ENCODE measurements at places on chromosomes 12 and 14.
A peak's percentile ranks its signal among the peaks of the same experiment; 100 is the strongest.

DNA sequence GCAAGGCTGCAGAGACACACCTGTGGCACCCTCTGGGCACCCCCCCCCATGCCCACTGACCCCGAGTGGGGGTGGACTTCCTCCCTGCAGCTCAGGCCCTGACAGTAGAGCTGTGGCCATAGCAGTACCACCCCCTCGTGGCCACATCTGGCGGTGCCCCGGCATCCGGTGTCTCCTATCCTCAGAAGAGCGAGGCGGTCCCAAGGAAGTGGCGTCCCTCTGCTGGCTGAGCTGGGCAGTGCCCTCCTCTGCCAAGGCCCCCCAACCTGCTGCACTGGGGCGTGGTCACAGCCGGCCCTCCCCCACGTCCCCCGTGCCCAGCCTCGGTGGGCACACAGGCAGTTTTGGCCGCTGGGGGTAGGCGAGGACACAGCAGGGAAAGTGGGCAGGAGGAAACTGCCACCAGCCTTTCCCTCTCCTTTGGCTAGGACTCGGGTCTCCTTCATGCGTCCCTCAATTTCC lies 6.0 kb upstream of the SLC6A12 start:
- peak; percentile 22 for DNase-seq

DNA sequence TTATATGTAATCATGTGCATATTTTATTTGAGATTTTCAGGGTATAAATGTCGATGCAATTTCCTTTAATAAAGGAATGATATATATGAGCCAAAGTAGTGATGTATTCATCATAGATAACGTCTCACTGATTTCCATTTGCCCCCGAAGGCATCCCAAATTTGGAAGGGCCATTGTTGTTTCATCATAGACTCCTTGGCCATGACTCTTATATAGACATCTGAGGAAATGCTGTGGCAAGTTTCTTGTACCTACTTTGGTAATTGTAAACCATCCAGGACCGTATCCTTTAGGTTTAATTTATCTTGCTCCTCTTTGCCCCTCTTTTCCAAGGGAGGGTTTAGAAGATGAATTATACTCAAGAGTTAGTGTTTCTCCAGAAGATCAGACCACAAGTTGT lies 84.7 kb downstream of the SAMD4A start:
- no peak for DNase-seq

DNA sequence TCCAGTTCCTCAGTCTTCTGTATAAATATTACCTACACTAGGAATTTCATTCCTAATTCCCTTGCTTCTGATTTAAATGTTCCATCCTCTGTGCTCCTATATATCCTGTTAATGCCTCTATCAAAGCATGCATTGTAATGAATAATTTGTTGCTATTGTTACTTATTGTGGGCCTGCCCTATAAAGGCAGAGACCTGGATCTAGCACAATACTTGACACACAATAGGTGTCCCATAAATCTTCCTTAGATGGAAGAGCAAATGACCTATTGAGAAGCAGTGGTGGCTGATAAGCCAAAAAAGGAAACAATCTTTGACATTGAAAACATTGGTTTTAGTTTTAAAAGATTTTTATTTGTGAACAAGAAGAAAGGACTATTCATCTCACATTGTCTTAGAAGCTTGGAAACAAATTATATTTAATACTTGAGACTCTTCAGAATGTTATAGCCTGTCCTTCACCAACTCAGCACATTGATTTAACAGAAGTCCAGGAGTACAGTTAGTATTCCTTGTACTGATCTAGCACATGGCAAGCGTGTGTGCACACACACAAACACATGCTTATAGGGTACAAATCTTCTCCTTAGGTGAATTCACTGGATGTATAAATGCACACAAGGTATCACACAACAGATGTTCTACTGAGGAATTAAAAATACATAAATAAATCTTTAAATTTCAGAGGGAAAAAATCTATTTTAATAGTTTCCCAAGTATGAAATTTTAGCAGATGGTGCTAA lies 135.9 kb downstream of the DUSP6 start:
- peak; percentile 24 for DNase-seq

DNA sequence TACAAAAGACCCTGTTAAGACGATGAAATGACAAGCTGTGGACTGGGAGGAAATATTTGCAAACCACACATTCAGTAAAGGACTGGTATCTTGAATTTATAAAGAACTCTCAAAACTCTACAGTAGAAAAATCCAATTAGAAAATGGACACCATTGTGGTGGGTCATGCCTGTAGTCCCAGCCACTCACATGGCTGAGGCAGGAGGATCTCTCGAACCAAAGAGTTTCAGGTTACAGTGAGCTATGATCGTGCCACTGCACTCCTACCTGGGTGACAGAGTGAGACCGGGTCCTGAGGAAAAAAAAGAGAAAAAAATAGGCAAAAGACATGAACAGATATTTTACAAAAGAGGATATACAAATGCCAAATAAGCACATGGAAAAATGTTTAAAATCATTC lies 41.9 kb downstream of the TTC6 start:
- no peak for DNase-seq

DNA sequence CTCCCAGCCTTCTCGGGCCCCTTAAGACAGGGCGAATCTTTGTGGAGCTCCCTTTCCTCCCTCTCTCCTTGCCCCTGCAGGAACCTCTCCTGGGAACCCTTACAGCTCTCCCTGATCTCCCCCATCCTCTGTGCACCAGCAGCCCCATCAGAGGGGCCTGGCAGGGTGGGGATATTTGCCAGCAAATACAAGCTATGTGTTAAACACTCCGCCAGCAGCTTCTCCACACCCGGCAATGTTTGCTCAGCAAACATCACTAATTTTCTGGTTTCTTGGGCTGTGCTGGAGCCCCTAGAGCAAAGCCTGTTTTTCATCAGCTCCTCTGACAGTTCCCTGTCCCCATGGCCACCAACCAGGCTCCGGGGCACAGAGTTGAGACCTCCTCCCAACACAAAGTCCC lies 147.5 kb upstream of the LHX5 start:
- DNase-seq = peak; percentile 88

DNA sequence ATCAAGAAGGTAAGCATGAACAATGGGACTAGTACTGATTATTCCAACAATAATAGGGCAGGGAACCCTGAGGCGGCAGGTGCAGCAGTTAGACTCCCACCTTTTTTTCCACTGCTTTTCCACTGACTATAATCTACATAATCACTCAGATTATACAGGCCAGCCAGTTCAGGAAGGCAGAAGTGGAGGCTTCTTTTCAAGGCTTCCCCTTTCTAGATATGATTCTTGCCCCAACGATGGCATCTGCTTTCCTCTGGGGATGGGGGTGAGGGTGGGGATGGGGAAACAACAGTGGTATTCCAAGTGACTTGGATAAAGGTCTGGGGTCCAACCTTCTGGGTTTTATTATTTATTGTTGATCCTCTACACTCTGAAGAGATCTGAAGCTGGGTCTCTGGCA lies 331 bp downstream of the NCKAP1L start:
- no peak for DNase-seq

GRCh38 chr14:61608245-61609165 lies 86.8 kb upstream of the HIF1A start:
- DNase-seq = peak; percentile 96

DNA sequence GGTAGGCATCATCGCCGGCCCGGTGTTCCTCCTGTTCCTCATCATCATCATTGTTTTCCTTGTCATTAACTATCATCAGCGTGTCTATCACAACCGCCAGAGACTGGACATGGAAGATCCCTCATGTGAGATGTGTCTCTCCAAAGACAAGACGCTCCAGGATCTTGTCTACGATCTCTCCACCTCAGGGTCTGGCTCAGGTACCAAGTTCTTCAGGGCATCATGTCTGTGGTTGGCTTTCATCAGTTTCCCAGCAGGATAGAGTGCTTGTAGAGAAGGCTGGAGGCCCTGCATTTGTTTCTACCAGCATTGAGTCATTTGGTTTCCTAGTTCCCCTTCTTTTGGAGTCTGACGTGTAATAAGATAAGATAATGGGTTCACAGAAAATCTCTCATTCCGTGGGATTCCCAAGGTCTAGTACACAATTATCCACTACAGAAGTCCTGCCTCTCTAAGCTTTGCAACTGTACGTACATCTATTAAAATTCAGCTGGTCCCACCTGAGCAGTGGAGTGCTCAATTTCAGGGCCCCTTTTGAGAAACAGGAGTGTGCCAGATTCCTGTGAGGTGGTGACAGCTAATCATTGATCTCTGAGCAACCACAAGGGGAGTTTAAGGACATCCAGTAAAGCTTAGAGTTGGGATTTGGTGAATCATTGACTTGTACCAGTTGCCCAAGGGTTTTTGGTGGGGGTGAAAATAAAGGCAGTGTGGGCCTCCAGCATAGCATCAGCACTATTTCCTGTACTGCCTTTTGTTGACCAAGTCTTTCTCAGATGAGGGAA lies 25.1 kb downstream of the ACVR1B start:
- no peak for DNase-seq

DNA sequence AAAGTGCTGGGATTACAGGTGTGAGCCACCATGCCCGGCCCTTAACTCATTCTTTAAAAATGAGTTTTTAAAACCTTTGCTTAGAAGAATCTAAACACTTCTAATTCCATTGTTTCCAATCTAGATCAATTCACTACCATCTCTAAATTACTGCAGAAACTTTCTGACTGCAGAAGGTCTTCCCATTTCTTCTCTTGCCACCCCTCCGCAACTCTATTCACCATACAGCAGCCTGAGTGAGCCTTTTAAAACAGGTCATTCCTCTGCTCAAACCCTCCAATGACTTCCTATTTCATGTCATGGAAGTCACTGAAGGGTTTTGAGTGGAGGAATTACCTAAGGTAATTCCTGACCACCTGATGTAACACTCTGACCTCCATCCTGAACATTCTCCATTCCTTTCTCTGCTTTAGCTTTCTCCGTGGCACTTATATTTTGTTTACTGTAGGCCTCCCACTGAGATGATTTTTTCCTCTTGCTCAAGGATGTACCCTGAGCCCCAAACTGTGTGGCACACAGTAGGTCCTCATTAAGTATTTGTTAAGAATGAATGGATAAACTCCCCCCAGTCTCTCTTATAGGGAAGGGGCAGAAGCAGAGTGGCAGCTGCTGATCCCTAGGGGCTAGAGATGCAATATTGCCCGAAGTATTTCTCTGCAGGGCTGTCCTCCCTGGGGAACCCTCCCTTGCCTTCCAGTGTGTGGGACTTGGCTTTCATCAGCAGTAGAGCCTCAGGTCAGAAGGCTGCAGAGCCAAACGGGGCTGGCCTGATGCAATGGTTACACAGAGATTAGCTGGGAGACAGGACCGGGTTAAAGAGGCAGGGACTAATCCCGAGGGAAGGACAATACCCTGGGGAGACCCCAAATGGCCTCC lies 1.2 kb downstream of the DDIT3 start:
- DNase-seq = peak; percentile 25

GRCh38 chr14:23694949-23695663 lies 58.9 kb downstream of the DHRS2 start:
- DNase-seq = no peak

- no peak for DNase-seq
Measured at GRCh38 chr14:32183151-32184058, 18.4 kb upstream of the RNU6-7 start.

- DNase-seq = no peak
Measured at GRCh38 chr14:104724407-104724980, 465 bp downstream of the ADSS1 start.

GRCh38 chr12:94849411-94849976 lies 154.0 kb downstream of the NDUFA12 start:
- no peak for DNase-seq

DNA sequence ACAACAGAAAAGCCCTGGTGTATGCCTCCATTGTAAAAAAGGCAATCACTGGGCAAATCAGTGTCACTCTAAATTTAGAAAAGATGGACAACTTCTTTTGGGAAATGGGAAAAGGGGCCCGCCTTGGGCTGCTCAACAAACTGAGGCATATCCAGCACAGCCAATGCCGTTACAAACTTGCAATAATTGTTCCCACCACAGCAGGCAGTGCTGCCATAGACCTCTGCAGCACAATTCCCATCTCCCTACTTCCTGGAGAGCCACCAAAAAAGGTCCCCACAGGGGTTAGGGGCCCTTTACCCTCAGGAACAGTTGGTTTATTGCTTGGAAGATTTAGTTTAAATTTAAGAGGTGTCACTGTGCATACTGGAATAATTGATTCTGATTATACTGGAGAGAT lies 16.4 kb upstream of the OR8S1 start:
- DNase-seq = no peak

DNA sequence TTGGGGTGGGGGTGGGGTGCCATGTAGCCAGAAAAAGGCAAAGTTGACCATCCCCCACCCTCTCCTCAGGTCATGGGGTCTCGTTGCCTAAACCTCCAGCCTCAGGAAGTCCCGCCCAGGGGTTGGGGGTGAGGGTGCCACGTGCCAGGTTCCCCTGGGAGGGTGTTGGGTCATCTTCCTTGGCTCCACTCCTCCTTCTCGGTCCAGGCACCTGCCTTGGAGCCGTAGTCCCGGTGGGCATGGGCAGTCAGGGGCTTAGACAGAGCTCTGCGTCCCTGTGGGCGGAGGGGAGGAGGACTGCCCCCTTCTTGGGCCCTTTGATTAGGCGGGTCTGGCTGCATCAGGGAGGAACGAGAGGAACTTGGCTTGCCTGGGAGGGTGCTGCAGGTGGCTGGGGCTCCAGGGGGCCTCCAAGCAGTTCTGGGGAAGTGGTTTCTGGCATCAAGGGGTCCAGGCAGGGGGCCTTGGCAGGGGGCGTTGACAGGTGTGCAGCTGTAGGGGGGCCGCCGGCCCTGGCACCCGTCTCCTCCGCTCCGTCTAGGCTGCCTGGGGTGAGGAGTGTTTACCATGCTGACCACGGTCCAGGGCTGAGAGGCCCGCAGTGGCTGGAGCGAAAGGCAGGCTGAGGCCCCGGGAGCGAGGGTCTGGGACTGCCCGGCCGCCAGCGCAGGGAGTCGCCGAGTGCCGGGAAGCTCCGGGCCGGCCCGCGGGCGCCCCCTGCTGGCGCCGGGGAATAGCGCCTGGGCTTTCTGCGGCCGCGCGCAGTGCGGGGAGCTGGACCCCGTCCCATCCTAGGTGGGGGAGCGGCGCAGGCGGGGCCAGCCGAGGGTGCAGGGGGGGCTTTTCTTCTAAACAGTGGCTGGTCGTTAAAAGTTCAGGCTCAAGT lies 7.9 kb downstream of the SETD1B start:
- peak; percentile 68 for DNase-seq

DNA sequence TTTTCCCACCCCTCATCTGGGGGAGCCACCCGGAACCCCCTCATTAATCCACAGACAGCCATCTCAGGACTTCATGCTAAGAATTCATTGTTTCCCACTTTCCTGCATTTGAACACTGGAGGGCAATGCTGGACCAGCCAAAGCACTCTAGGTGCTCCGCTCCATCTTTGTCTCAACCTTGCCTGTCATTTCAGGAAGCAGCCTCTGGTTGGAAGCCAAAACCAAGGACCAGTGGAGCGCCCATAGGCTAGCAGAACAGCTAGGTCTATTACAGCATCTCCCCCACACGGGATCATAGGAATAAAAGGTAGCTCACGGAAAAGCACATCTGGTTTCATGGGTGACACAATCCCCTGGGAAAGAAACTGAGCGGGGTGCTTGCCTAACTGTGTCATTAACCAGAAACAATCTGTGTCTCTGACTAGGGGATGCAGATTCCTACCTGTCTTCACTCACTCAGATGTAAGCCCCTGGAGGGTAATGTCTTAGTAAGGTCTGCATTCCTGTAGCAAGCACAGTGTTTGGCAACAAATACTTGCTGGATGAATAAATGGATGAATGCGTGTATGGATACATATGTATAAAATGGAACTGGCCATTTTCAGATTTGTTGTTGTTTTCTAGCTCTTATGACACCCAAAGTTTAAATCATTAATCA lies 197.0 kb downstream of the DAD1 start:
- DNase-seq = peak; percentile 29

- DNase-seq = no peak
Measured at GRCh38 chr14:99690636-99691035, 6.5 kb downstream of the CYP46A1 start.
